Lower leg skin (tissue), 4 donors: ENCODE measurements at places on chromosomes 6 and 20.

DNA sequence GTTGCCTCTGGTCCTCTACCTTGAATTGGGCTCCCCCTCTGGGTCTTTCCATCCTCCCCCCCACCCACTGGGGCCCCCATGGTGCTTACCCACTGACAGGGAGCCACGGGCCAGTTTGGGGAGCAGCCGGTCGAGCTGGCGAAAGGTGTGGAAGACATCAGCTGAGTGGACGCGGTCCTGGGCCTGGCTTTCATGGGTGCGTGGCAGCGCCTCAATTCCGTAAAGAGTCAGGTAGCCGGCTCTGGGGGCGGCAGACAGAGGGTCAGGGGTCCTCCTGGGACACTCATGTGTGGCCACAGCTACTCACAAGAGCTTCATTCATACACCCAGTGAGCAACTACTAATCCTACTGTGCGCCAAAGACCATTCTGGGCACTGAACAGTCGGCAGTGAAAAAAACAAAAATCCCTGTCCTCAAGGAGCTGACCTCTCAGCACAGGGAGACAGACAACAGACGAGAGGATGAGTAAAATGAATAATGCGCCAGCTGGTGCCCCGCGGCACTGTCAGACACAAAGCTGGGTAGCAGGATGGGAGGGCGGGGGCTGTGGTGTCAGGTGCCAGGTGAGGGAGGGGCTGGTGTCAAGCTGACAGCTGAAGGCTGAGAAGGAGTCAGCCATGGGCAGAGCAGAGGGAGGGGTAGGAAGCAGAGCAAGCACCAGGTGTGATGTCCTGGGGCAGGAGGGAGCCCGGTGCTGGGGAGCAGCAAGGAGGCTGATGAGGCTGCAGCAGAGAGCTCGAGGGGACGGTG lies 28.3 kb downstream of the PTGIS start:
- DNase-seq: no peak

- DNase-seq: no peak
Observed at GRCh38 chr6:158649289-158650143, at the start of gene SYTL3. Gene SYTL3 (plus strand): TSS chr6:158650054. CDS start chr6:158663269, 13,215 bp downstream.

- no peak for DNase-seq
Observed at GRCh38 chr6:169897601-169898358, 146.4 kb downstream of the ERMARD start.

GRCh38 chr6:35496841-35497570 lies at the start of gene TEAD3:
Gene TEAD3 (minus strand): TSS chr6:35497079.
- DNase-seq: peak; percentile 31

GRCh38 chr6:47917811-47918210 lies 136.0 kb downstream of the OPN5 start:
- DNase-seq: no peak
